ENCODE measurements at places on chromosomes 1 and 21. TPM values are rescaled to one million over a fixed set of nuclear protein-coding genes. Genes with fewer than 3 reads are reported as not detected.

GRCh38 chr1:7644961-7645750, 125.9 kb upstream of the VAMP3 start:
- DNase-seq: no peak

Gene MYBPH
- not detected for total RNA-seq

- DNase-seq: no peak
Measured at GRCh38 chr1:179029321-179029759, 3.6 kb downstream of the FAM20B start.

DNA sequence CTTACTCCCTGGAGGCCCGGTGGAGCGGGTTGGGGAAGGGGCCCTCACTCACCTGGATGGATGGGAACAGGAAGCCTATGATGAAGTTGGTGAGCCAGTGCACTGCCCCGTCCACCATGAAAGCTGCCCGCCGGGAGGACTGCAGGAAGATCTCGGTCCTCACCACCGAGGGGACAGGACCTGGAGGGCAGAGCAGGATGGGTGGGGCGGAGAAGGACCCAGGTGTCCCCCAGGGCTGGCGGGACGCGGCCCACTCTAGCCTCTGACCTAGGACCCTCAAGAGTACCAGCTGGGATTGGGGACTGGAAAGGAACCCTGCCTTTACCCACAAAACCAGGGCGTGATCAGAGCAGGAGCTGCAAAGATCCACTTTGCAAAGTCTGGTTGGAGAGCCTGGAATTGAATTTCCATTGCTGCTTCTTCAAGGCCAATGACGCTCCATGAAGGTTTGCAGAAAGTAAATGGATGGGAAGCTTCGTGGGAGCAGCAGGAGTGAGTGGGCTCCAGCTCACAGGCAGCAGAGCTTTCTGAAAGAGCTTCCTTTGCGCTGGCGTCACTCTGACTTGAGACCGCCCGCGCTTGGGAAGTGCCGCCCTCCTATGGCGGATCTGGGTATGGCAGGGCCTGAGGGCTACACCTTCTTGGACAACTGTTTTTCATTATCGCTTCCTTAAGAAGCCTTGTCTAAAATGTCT, 21.4 kb downstream of the SLC2A7 start:
- DNase-seq: peak; percentile 94

Data from activated naive CD4-positive, alpha-beta T cell treated with anti-CD3 and anti-CD28 coated beads for 36 hours (primary cell).